ENCODE measurements at places on chromosomes 5 and 9.
A peak's percentile ranks its signal among the peaks of the same experiment; 100 is the strongest.

- DNase-seq = no peak
These were observed 21.4 kb upstream of the ANXA2R start for GRCh38 chr5:43061352-43062075.

DNA sequence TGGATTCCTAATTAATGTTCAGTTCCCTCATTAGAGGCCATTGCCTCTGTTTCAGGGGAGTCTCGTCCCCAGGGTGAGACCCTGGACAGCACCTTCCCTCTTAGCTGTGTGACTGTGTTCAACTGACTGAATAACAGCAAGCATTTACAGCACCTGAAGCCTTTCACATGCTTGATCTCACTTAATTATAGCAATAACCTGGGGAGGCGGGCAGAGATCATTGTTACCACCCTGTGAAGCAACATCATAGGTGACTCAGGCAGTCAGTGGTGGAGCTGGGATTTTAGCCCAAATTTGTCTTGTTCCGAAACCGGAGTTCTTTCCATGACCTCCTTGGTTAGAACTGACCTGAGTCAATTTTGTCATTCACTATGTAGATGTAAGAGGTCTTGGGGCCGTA is 105.2 kb upstream of the RAD23B start:
- peak; percentile 45 for DNase-seq

DNA sequence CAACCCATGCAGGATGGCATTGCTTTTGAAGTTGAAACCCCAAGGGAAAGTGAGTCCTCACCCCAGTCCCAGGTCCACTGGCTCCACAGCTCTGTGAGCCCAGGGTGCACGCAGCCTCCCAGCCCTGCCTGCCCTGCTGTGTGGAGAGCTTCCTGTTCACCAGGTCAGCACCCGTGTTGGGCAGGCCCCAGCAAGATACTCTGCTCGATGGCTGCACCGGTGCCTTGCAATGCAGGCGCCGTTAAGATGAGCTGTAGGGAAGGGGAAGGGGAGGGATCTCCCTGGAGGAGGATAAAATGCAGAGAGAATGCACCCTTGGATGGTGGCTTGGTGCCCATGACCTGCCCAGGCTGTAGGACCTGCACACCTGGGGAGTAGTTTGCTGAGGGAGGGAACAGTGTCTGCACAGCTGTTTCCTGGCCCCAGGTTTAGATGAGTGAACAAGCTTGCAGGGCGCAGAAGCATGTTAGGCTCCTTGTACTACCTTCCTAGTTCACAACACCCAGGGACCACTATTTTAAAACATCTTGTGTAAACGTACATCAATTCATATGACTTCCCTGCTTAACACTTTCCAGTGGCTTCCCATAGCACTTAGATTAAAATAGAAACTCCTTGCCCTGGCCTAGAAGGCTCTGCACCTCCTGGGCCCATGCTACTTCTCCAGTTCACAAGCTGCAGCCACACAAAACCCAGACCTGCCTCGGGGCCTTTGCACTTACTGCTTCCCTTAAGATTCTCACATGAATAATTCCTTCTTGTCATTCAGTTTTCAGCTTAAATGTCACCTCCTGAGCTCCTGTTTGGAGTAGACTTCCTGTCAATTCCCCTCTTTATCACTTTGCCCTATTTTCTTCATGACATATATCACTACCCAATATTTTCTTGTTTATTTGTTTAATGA is 19.6 kb downstream of the FAT2 start:
- DNase-seq = no peak

DNA sequence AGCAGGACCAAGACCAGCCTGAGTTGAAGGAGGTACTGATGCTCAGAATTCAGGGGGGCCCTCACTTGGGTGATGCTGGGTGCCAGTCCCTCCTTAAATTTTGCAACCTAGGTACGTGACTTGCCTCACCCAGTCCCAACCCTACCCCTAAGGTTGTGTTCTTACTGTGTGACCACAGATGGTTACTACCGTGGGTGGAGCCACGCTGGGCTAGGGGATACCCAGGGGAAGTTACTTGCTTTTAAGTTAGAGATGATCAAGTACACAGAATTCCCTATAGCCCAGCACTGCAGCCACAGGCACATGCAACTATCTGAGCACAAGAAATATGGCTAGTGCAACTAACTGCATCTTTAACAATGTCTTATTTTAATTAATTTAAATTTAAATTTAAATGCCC is 32.9 kb downstream of the NXNL2 start:
- no peak for DNase-seq

- DNase-seq = peak; percentile 43
These were observed 552.8 kb downstream of the SEMA5A start for GRCh38 chr5:8993031-8993430.

GRCh38 chr9:90724880-90725279 is 76.7 kb upstream of the SYK start:
- no peak for DNase-seq

- DNase-seq = no peak
These were observed 16.4 kb downstream of the TARS1 start for GRCh38 chr5:33457126-33457525.

DNA sequence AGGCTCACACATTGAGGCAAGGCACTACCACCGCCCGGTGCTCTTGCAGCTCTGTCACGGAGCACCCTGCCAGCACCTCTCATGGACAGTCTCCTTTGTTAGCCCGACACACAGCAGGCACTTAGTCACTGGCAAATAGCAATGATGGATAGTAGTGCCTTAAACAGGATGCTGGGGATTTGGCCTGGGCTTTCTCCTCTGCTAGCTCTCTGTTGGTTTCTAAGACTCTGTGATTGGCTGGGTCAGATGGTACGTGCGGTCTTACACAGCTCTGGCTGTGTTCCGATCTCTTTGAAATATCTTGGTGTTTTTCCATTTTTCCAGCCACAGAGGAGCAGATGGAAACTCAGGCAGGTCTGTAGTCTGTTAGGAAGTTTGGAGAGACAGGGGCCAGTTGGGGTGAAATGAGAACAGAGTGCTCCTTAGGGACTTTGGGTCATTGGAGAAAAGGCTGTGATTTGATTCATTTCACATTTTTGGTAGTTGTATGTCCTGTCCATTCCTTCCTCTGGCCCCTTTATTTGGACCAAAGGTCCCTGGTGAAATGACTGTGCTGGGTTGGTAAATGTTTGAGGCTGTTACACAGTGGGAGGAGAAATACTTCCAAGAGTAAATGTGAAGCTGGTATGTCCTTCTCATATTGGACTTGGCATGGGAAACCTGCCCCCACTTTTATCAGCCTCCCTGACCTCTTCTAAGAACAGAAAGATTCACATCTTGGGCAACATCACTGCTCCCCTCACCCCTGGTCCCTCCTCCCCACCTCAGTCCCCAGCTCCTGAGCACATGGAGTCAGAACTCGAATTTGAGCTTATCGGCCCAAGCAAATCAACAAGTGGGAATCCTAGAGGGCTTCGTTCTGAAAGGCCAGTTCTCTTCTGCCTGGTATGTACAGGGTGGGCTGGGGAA is 3.4 kb downstream of the SMIM3 start:
- DNase-seq = peak; percentile 39

GRCh38 chr5:123155446-123155960 is 66.5 kb downstream of the PRDM6 start:
- no peak for DNase-seq

- DNase-seq = no peak
These were observed 53.9 kb downstream of the ROR2 start for GRCh38 chr9:91896097-91896496.

DNA sequence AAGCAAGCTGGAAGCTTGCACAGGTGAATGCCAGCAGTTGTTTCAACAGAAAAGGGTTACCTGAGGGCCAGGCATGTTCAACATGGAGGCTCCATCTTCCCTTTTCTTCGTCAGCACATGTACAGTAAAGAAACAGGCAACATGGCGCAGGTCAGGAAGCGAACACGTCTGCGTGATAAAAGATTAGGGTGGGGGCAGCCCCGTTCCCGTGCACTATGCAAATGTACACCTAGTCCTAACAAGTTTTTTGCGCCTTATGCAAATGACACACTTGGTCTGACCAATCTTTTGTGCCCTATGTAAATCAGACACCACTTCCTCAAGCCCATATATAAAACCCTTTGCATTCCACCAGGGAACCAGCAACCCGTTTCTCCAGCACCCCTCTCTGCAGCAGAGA is 452.1 kb upstream of the PTPRD start:
- no peak for DNase-seq

GRCh38 chr5:10118150-10118549 is 131.5 kb downstream of the ATPSCKMT start:
- DNase-seq = no peak

- DNase-seq = peak; percentile 70
These were observed 22.9 kb upstream of the HMGCS1 start for GRCh38 chr5:43336159-43336558.

- no peak for DNase-seq
These were observed 341.4 kb upstream of the EDIL3 start for GRCh38 chr5:84725946-84726570.

- DNase-seq = no peak
These were observed 53.0 kb downstream of the F2RL2 start for GRCh38 chr5:76570153-76570552.

DNA sequence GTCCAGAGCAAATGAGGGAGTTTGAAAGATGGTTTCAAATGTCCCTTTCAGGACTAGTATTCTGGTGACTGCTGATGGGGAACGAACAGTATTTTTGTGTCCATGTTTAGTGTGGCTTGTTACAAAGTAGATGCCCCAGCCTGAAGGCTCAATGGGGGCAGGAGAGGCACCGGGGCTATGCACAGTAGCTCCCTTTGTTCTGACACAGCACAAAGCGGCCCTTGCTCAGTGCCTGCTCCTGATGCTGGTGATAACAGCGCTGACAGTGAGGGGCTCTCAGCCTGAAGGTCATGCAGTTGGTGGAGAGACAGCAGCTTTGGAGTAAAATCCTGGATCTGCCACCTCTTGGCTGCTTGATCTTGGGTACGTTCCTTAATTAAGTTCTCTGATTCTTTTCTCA is 188.9 kb downstream of the SLIT3 start:
- DNase-seq = no peak

DNA sequence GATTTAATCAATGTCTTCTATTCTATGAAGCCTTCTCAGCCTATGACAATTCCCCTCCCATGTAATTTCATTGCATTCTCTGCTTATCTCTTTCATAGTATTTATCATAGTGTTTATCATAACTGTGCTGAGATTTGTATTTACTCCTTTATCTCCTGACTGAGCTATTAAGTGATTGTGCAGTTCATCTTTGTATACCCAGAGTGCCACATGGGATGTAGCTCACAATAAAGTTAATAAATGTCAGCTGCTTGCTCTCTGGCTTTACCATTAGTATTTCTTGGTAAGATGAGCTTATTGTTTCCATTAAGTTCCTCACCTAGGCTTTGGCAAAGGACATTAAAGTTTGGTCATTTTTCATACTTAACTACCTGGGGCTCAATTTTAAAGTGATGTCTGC is 275.1 kb upstream of the MPDZ start:
- no peak for DNase-seq

- peak; percentile 90 for DNase-seq
These were observed 20.6 kb downstream of the TPPP start for GRCh38 chr5:672329-673160.

DNA sequence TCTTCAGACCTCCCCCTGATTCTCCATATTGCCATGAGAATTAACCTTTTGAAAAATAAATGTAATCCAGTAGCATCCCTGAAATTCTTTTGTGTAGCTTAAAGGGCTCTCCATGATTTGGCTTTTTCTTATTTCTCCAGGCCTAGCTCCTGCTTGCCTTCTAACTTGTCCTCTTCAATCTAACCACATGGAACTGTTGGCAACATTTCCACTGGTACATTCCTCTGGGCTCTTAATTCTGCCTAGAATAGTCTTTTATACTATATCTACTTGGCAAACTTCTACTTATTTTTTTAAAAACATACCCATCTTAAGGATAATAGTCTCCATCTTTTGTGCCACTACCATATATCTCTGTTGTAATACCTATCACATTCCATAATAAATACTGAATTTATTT is 54.1 kb downstream of the GNG10 start:
- DNase-seq = no peak

GRCh38 chr9:137039611-137040366 is 6.2 kb downstream of the NPDC1 start:
- no peak for DNase-seq

DNA sequence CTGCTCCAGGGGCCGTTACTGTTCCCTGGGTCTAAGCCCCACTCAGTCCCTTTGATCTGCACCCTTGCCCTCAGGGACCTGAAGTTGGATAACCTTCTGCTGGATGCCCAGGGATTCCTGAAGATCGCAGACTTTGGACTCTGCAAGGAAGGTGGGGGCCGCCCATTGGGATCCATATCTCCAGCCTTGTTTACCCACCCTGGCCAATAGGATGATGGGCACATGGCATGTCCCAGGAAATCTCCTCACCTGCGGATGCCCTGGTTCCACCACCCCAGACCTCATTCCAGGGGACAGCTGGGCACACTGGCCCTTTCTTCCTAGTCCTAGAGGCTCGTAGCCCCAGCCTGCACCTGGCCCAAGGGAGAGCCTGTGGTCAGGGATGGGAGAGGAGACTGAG is 5.5 kb downstream of the ZDHHC12 start:
- no peak for DNase-seq

- no peak for DNase-seq
These were observed 77.4 kb downstream of the VAV2 start for GRCh38 chr9:133914442-133915342.

DNA sequence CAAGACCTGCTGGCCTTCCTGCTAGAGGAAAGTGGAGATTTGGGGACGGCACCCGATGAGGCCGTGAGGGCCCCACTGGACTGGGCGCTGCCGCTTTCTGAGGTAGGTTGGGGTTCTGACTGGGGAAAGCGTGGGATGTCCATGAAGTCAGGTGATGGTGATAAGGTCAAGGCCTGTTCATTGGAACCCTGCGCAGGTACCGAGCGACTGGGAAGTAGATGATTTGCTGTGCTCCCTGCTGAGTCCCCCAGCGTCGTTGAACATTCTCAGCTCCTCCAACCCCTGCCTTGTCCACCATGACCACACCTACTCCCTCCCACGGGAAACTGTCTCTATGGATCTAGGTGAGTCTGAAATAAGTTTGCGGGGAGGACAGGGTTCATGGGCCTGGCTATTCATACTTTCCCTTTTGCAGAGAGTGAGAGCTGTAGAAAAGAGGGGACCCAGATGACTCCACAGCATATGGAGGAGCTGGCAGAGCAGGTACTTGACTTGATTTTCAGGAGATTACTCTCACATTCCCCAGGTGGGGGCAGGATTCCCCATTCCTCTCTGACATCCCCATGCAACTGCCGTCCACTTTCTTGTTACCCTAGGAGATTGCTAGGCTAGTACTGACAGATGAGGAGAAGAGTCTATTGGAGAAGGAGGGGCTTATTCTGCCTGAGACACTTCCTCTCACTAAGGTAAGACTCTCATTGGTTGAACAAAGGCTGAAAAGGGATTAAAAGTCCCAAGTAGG is 505 bp downstream of the CREB3 start:
- DNase-seq = peak; percentile 86

Data from kidney tubule cell (primary cell).